Brain pericyte (primary cell): ENCODE measurements at places on chromosomes 12 and 14.

- DNase-seq: no peak
Observed at GRCh38 chr12:132907216-132907615, 19.8 kb upstream of the CHFR start.

GRCh38 chr14:91946622-91947474 lies 646 bp downstream of the FBLN5 start:
- no peak for DNase-seq

DNA sequence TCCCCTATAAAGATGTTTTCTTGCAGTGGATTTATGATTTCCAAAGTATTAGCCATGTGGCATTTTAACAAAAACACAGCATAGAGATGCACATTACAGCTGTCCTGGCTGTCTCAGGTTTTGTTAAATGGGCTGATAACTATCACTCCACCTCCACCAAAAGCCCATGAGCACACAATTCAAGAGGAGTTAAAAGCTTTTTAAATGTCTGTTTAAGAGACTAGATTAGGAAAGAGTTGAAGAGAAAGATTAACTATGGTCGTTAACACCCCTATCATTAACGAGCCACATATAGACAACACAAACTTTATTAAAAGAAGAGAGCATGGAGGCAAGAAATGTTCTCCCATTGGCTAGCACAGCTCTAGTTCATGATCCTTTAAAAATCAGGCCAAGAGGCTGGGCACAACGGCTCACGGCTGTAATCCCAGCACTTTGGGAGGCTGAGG lies 14.5 kb downstream of the CBX5 start:
- DNase-seq: no peak

DNA sequence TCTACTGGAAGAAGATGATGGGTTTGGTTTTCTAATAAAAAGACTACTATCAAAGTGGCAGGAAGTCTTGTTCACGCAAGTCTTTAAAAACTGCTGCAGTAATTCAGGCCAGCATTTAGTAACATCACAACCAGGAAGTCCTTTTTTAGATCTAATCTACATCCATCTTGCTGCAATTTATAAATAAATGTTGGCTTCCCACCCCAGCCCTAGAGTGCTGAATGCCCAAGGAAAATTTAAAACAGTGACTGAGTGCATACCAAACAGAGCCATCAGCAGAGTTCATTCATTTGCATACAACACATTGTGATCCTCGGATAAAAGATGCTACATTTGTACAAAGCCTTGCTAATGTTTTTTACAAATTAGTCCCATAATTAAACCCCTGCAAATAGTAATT lies 72.1 kb downstream of the PHLDA1 start:
- DNase-seq: no peak

GRCh38 chr14:75565056-75565455 lies 13.4 kb upstream of the FLVCR2 start:
- no peak for DNase-seq

DNA sequence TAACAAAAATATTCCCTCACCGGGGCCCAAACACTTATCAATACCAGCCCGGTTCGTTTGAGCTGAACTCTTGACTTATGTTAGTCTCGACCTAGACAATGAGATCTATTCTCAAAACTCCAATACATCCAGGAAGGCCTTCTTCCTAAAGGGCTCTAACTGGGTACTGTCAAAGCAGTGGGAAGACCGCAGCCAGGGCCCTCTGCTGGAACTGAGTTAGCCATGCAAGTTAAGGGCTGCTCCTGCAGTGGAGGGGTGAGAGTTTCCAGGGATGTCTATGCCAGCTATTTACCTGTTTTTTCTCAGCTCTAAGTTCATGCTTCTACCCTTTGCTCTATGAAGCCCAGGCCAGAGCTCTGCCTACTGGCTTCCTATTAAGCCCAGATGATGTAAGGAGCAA lies 348.8 kb downstream of the GXYLT1 start:
- no peak for DNase-seq

- peak; percentile 38 for DNase-seq
Observed at GRCh38 chr12:106136263-106136662, 2.5 kb downstream of the NUAK1 start.
